Stimulated activated CD4-positive, alpha-beta T cell treated with anti-CD3 and anti-CD28 coated beads, Interleukin-12 subunit alpha, Interleukin-12 subunit beta, amount 100 ng/mL, for 4 hours (primary cell): ENCODE measurements at places on chromosomes 2 and 18.

DNA sequence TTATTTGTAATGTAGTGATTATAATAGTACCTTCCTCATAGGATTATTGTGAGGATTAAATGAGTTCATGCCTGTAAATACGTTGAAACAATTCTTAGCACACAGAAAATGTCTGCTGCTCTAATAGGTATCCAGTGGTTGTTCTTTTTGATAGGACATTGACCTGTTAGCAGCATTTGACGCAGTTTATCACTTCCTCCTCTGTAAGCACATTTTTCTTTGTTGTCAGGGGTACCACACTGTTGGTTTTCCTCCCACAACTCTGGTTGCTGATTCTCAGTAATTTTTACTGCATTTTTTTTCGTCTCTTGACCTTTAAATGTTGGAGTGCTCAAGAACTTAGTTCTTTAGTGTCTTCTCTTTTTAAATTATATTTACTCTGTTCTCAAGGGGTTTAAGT lies 15.4 kb downstream of the PPM1B start:
- DNase-seq, result no peak

DNA sequence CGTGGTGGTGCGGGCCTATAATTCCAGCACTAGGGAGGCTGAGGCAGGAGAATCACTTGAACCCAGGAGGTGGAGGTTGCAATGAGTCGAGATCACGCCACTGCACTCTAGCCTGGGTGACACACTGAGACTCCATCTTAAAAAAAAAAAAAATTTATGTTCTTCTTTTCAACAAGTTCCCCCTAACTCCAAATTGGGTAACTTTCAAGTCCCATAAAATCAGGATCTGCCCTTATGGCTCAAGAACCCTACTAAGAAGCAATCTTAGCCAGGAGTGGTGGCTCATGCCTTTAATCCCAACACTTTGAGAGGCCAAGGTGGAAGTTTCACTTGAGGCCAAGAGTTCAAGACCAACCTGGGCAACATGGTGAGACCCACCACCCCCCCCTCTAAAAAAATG lies 30.3 kb upstream of the TLK1 start:
- DNase-seq, result no peak

GRCh38 chr2:7900593-7900992 lies 781.3 kb upstream of the ID2 start:
- DNase-seq, result no peak

DNA sequence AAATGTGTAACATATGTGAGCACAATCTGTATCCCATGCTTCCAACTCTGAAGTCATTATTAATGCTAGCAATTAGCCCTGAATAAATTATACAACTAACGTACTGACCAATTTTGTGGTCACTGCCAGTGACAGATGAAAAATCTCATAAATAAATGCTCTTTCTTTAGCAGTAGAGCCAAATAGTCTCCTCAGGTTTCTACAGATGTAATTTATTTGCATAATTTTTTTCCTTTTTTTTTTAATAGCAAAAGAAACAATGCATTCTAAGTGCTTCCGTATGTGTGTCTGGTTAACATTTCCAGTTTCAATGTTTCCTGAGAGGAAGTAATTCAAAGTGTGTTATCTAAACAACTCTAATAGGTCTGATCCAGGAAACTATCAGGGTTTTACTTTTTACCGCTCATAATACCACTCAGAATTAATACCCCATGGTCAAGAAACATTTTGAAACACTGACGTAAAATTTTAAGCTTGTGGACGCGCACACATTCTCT lies 108.4 kb downstream of the MEP1B start:
- no peak for DNase-seq

GRCh38 chr2:42229949-42230348 lies 60.8 kb downstream of the EML4 start:
- no peak for DNase-seq

DNA sequence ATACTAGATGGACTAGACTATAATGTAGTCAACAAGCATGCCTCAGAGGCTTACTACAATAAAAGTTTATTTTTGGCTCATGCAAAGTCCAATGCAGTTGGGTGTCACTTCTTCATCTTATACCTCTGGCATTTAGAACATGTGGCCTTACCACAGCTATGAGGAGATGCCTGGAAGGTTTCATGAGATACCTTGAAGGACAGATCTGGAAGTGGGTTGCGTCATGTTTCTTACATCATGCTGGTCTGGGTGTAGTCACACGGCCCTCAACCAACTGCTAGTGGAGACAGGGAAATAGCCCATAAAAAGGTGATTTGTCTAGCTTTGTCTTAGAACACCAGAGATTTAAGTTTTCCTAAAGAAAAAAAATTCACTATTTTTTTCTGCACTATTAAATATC lies 91.7 kb upstream of the MMADHC start:
- no peak for DNase-seq

DNA sequence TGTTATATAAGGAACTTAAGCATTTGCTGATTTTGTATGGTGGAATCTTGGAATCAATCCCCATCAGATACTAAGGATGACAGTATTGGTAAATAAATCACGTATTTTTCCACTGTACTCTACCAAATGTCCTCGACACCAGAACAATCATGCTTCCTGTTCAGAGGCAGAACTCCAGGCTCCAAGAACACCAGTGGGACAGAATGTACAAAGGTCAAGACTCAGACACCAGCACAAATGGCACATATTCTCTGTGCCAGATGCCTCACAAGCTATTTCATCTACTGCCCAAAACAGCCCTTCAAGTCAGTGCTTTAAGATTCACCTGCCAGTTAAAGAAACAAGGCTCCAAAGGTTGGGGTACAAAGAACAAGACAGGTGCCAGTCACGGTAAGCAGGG lies 420.5 kb downstream of the STK39 start:
- no peak for DNase-seq

- DNase-seq, result no peak
These were observed 1.6 kb downstream of the ASXL3 start for GRCh38 chr18:33579349-33580215.

GRCh38 chr2:116819355-116819754 lies 995.1 kb upstream of the DDX18 start:
- DNase-seq, result no peak

DNA sequence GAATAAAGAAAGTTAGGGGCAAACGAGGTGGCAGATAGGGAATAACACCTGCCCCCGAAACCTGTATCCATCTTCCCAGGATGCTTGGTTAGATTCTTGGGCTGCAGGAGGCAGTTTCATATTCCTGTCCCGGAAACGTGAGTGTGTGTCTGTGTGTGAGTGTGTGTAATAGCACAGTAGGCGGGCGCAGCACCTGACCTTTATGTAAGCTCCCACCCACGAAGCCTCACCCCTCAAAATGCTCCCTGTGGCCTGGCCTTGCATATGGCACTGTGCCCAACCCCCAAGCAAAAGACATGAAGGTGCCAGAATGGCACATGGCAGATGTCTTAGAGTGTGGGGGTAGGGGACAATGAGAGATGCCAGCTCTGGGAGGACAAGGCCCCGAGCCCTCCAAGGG lies 48.9 kb downstream of the EFR3B start:
- no peak for DNase-seq

- no peak for DNase-seq
These were observed 79.3 kb downstream of the SH3RF3 start for GRCh38 chr2:109208071-109208950.

DNA sequence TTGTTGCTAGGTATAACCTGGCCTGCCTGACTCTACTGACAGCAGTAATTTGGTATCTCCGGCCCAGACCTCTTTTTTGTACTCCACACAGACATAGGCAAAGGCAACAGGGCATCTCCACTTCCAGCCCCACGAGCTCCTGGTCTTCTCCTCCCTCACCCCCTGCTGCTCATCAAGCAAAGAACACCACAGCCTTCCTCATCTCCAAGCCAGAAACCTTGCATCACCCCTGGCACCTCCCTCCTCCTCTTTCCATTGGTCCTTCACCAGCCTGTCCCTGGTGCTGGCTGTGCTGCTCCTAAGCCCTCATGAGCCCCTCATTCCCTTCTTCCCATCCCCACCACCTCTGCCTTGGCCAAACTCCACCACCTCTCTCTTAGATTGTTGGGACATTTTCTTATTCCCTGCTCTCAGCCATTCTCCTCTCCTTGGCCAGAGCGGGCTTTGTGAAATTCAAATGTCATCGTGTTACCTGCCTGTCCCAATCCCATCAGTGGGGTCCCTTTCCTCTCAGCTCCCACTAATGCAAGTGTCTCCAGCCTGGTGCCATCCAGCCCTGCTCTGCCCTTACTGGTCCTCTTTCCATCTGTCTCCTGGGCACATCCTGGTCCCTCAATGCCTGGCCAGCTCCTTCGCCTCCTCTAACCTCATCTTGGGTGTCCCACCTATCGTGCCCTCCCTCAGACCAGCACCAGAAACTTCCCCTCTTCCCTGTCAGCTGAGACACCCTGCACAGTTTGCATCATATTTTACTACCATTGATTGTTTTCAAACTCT lies 77.4 kb downstream of the INHBB start:
- no peak for DNase-seq

GRCh38 chr2:176614049-176614448 lies 344.8 kb downstream of the MTX2 start:
- no peak for DNase-seq

GRCh38 chr18:3093624-3094337 lies 80.8 kb upstream of the LPIN2 start:
- no peak for DNase-seq

GRCh38 chr2:218419630-218420216 lies 800 bp downstream of the VIL1 start:
- DNase-seq, result no peak

GRCh38 chr18:44117821-44118220 lies 562.9 kb upstream of the SETBP1 start:
- no peak for DNase-seq

DNA sequence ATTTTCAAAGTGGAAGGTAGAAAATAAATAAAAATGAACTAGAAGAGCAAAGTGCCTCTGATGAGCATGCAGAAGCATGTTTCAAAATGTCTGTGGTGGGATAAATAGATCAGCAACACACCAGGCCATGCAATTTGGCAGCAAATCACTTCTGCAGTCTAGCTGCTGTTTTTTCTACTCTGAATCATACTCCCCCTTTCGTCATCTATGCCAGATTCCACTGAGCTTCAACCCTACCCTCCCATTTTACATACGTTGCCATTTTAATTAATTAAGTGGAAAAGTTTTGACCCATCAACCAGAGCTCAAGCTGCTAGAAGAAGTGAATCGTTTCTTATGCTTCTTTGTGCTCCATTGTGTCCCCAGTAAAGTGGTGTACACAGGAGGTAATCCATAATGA lies 79.3 kb downstream of the NRXN1 start:
- no peak for DNase-seq

DNA sequence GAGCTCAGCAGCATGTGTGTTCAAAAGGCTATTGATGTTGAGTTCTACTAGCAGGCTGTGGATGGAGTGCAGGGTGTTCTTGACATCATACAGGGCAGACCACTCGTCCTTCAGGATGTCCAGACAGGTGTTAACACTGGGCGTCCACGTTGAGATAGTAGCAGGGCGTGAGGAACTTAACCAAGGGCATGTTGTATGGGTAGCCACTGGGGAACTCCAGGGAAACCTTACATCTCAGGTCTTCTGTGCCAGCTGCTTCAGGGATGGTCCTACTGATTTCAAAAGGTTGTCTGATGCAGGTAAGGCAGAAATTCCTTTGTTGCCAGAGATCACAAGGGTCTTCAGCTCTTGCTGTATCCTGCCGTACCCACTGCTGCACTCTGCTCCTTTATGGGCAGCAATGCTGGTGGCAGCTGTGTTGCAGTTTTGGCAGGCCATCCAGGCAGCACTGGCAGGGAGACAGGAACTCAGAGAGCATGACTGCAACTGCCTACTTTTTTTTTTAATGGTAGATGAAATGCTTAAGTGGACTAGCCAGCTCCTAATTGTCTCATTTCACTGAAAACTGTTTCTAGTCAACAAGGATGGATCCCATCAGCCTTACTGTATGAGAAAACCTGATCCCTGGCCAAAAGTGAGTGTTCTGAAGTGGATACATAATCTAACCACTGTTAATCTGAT lies 32.4 kb upstream of the RBBP8 start:
- no peak for DNase-seq

DNA sequence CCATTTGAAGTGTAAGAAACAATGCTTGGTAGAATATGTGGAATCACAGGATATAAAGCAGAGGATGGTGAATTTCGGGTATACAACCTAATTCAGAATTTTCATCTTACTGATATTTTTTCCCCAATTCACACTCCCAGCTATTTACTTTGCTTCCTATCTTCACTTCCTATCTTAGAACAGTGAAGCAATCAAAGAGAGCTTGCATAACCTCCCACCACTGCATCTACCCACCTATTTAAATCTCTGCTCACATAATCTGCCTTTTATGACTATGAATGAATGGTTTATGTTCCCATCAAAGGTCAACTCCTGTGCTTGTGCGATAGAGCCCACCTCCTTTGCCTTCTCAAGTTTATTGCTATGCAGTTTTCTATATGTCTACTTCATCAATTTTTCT lies 3.3 kb downstream of the RMDN2 start:
- DNase-seq, result no peak

DNA sequence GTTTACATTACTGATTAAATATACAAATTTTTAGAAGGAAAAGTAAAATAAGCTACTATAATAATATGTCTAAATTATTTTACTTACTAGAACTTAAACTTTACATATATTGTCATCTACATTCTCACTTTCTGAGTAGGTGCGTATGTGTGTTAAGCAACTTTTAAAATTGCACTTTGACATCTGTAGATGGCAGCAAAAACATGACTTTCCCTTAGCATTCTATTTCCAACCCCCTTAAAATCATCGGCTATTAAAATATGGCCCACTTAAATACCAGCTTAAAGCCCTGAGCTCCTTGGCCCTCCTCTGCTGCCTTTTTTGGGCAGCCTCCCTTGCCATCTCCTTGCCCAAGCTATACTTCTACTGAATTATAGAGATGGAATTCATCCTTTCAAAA lies 78.0 kb downstream of the UPP2 start:
- no peak for DNase-seq

DNA sequence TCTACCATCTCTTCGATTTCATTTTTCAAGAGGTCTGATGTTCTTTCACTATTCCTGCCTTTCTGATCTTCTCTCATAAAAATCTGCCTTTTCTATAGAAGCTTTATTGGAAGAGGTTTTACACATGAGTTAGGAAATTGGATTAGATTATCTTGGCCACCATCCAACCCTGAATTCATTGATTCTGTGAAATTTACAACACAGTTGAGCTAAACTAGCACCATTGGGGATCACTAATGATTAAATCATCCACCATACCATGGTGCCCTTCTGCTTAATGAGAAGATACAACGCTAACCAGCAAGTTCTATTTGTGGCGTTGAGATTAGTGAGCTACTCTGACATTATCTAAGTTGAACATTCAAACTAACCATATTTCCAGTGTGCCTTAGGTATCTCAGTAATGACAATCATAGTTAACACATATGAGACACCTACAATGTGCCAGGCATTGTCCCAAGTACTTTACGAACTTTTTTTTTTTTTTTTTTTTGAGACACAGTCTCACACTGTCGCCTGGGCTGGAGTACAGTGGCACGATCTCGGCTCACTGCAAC lies 17.3 kb upstream of the LBH start:
- DNase-seq, result no peak

- no peak for DNase-seq
These were observed 1098.1 kb upstream of the CELF4 start for GRCh38 chr18:38663682-38664081.
